ENCODE measurements at places on chromosomes 5 and 9.

GRCh38 chr5:83973925-83974815 lies 253.5 kb upstream of the HAPLN1 start:
- no peak for DNase-seq

GRCh38 chr5:152083231-152083630 lies 158.6 kb upstream of the GLRA1 start:
- no peak for DNase-seq

- DNase-seq: no peak
Observed at GRCh38 chr9:137406876-137407589, 15.9 kb downstream of the EXD3 start.

DNA sequence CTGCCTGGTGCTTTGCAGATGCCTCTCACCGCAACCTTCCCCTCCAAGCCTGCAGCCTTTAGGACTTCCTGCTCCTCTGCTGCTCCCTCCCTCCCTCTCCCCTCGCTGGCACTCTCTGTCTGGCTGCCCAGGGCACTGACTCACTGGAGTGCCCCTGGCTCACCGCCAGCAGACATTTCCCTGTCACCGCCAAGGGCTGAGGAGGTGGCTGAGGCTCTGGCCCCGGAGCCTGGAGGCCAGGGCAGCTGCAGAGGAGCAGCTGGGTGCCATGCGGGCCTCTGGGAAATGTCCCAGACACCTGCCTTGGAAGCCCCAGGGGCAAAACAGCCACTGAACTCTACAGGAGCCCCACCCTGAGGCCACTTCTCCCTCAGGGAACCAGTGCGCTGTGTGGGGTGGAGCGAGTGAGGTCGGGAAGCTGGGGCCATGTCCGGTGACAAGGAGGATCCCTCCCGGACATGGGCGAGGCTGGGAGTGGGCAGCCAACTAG lies 53.4 kb downstream of the TENT4A start:
- no peak for DNase-seq

DNA sequence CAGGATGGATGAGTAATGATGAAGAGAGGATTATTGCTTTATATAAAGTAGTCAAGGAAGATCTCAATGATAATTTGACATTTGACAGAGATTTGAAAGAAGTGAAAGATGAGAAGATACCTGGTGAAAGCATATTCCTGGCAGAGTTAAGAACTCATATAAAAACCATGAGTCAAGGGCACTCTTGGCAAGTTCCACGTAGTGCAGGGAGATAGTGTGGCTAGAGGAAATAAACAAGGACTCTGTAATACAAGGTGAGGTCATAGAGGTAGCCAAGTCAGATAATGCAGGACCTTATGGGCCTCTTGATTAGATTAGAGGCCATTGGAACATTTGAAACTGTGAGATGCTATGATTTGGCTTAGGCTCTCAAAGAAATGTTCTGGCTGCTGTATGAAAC lies 72.3 kb downstream of the HCN1 start:
- no peak for DNase-seq

- DNase-seq: no peak
Observed at GRCh38 chr5:170223906-170224305, 8.9 kb upstream of the C5orf58 start.

- DNase-seq: no peak
Observed at GRCh38 chr5:610744-611730, 1.1 kb upstream of the CEP72 start.

- no peak for DNase-seq
Observed at GRCh38 chr5:67971223-67971830, 244.2 kb upstream of the PIK3R1 start.

- no peak for DNase-seq
Observed at GRCh38 chr9:119215651-119216050, 153.6 kb downstream of the BRINP1 start.

Measured in Jurkat, Clone E6-1 (cell line).